ENCODE measurements at places on chromosomes 16 and 17. TPM values are rescaled to one million over a fixed set of nuclear protein-coding genes. Genes with fewer than 3 reads are reported as not detected.

The KIF19 gene
- not detected for total RNA-seq

The GFAP gene
- total RNA-seq: not detected

The DPEP1 gene
- total RNA-seq: not detected

The TRPV3 gene
- 0.72 TPM for total RNA-seq

The CDK10 gene
- 128 TPM for total RNA-seq

The SPATA22 gene
- not detected for total RNA-seq

The SIAH1 gene
- total RNA-seq: 13.7 TPM

The TBC1D3H gene
- total RNA-seq: not detected

The CTRB2 gene
- total RNA-seq: not detected

DNA sequence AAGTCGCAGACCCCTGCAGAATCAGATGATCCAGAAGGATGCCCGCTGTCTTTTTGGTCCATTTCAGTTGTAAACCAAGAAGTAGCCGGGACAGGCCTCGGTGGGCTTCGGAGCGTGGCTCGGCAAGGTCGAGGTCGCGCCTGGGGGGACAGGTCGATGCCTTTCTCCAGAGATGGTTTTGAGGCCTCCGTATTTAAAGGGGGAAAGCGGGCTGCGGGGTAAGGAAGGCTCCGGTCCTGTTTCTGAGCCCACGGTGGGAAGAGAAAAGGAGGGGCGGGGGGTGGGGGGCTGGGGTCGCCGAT is 7.5 kb upstream of the GNG13 start:
- DNase-seq: no peak

DNA sequence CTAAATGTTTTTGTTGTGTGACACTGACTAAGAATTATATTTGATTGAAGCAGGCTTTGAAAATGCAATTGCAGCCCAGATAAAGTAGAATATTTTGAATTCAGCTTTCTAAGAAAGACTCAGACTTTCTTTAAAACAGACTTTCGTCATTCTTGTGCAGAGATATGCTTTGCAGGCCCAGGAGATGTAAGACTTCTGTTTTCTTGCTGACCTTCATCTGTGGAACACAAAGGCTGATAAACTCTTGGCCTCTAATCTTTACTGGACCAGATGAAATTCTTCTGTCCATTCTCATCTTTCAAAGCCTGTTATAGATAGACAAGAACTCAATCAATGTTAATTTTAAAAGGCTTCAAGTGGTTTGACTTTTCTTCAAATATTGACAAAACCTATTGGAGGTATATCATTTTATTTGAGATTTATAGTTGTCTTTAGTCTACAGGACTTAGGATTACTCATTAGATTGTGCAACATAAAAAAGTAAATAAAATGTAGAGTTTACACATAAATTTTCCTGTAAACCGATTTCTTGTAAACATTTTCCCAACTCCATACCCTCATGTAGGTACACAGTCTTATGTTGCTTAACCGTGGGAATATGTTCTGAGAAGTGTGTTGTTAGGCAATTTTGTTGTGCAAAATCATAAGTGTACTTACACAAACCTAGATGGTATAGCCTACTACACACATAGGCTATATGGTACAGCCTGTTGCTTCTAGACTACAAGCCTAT is 94.2 kb downstream of the MAP2K4 start:
- no peak for DNase-seq

- peak; percentile 95 for DNase-seq
Observed at GRCh38 chr17:40362696-40363110, 1.8 kb downstream of the GJD3 start.

GRCh38 chr16:74901606-74902005 is 83.3 kb downstream of the WDR59 start:
- DNase-seq: no peak

DNA sequence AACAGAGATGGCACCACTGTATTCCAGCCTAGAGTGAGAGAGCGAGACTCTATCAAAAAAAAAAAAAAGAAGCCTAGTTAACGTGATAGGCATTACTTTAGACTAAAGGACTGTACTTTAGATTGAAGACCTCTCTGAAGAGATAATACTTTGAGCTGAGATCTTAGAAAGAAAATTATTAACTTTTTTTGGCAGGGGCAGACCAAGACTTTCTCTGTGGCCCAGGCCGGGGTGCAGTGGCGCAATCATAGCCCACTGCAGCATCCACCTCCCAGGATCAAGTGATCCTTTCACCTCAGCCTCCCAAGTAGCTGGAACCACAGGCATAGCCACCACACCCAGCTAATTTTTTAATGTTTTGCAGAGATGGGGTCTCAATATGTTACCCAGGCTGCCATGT is 75.7 kb upstream of the TNRC6A start:
- DNase-seq: no peak

DNA sequence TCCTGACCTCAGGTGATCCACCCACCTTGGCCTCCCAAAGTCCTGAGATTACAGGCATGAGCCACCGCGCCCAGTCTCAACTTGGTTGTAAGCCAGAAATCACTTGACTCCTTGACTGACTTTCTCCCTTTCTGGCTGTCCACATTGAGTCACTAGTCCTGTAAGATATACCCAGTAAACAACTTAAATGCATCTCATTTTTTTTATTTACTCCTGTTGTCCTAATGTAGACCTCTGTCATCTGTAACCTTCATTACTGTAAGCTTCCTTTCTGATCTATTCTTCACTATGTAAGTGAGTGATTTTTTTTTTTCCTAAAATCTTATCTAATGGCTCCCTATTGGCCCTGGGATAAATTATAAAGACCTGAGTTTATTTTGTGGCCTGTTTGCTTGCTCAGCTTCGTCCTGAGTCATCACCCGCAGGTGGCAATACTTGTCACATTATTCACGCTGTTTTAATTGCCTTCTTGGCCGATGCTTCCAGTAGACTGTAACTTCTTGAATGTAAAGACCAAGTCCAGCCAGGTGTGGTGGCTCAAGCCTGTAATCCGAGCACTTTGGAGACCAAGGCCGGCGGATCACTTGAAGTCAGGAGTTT is 41.0 kb downstream of the PAFAH1B1 start:
- no peak for DNase-seq

DNA sequence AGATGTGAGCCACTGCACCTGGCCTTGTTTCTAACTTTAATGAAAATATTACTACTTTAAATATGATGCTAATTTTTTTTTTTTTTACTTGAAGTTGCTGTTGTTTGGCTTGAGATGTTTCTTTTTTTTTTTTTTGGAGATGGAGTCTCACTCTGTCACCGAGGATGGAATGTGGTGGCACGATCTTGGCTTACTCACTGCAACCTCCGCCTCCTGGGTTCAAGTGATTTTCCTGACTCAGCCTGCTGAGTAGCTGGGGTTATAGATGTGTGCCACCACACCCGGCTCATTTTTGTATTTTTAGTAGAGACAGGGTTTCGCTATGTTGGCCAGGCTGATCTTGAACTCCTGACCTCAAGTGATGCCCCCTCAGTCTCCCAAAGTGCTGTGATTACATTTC is 23.6 kb downstream of the IGSF6 start:
- DNase-seq: no peak

- DNase-seq: peak; percentile 85
Observed at GRCh38 chr17:29219378-29220047, 27.1 kb upstream of the CRYBA1 start.

DNA sequence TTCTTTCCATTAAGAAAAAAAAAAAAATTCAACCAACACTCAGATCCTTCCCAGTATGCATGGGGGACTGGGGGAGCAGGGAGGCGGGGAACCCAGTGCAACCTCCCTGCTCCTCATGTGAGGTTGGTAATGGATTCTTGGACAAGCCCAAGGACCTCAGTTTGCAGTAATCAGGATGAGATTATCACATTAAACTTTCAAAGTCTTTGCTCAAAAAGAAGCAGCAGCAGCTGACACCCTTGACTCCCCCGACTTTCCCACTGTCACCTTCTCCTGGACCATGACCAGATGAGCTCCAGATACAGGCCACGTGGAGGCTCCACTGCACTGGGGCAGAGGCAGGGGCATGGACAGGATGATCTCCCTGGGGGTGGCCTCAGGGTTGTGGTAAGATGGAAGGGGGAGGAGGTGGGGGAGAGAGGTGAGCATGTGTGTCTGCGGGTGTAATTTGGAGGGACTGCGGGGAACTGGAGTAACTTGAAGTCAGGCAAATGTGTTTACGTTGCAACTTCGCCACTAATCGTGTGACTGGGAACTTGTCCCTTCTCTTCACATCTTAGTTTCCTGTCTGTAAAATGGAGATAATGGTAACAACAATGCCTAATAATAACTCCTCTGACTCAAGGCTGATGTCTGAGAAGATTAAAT is 19.8 kb downstream of the ZNF385C start:
- DNase-seq: no peak

DNA sequence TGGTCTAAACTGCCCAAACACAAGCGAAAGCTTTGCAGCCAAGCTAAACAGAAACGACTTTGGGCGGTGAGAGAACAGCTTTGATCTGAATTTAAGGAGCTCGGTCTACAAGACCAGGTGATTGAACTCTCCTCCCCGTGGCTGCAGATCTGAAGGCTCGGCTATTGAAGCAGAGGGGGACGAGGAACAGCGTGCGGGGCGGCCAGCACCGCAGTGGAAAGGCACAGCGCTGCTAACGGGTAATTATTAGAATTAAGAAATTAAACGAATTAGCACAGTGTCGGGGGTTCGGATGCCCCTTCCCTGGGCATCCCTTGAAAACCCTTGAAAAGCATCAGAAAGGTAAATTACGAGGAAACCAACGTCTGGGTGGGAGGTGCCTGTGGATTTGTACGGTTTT is 431 bp downstream of the TEKT3 start:
- DNase-seq: no peak

DNA sequence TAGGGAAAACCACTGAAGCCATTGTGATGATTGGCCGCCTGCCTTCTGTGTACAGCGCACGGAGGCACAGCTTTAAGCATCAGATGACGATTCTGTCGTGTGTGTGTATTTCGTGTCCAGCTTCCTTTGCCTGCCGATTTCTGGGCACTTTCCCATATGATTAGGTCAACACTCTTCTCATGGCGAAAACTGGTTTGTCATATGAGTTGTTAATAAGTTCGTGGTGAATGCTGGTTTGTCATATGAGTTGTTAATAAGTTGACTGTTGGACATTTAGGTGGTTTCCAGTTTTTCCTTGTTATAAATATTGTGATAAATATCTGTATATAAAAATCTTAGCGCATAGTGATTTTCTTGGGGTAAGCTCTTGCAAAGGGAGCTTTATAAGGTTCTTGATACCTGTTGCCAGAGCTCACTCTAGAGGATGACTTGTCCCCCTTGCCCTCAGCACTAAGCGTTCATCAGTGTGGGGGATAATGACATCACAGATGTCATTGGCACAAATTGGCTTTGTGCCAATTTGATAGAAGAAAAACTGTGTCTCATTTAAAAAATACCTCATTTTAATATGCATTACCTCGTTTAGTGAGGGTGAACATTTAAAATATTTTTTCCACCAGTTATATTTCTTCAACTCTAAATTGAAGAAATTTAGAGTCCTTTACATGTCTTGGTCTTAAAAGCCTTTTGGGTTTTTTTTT is 40.0 kb downstream of the PGS1 start:
- no peak for DNase-seq

DNA sequence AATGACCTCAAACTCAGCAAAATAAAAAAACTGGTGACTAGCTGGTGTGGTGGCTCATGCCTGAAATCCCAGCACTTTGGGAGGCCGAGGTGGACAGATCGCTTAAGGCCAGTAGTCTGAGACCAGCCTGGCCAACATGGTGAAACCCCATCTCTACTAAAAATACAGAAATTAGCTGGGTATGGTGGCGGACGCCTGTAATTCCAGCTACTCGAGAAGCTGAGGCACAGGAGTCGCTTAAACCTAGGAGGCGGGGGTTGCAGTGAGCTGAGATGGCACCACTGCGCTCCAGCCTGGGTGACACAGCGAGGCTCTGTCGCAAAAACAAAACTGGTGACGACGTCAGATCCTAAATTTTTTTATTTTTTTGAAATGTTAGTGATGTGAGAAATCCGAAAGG is 82.6 kb upstream of the TOB1 start:
- peak; percentile 1 for DNase-seq

DNA sequence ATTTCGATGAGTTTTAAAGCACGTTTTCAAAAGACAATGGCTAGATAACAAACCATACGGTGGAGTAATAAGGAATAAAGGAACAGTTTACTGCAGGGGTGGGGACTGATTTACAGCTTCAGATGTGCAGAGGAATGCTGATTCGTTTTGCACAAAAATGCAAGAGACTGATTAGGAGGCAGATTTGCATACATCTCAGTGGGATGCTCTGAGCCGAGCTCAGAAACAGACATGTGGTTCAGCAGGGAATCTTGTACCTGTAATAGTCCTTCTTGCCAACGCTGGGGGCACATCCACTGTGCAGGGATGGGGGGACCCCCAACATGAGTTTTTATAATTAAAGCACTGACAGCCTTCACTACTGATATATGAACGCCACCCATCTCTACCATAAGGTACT is 308.0 kb downstream of the GRIN2A start:
- DNase-seq: no peak
